Heart left ventricle (tissue), 16 donors: ENCODE measurements at places on chromosomes 7 and 10. TPM values are rescaled to one million over a fixed set of nuclear protein-coding genes. Genes with fewer than 3 reads are reported as not detected.
A peak's percentile ranks its signal among the peaks of the same experiment; 100 is the strongest.

TMEM130 gene
- total RNA-seq = not detected

CLDN4 gene
- total RNA-seq = 0.11 TPM

HSPB1 gene
- total RNA-seq = 1,516 TPM

CALHM3 gene
- total RNA-seq = not detected

FOXP2 gene
- 2.1 TPM for total RNA-seq

OR2A42 gene
- not detected for total RNA-seq

MACC1 gene
- total RNA-seq = not detected

SEMA3E gene
- total RNA-seq = 1.0 TPM

DNA sequence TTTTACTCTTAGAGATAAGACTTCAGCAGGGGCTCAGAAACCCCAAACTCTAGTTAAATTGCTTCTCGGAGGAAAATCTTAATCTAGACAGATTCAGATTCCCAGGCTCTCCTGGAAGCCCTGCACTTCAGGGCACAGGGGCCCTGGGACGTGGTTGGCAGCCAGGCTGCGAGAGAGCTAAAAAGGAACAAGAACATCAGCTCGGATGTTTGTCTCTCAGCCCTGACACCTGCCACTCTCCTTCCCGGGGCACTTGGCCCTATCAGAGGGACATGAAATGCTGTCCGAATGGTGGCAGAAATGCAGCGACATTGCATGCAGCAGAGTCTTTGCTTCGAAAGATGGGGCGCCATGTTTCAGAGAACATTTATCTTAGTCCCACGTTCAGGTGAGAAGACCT is 166.8 kb downstream of the CCDC3 start:
- DNase-seq = no peak

DNA sequence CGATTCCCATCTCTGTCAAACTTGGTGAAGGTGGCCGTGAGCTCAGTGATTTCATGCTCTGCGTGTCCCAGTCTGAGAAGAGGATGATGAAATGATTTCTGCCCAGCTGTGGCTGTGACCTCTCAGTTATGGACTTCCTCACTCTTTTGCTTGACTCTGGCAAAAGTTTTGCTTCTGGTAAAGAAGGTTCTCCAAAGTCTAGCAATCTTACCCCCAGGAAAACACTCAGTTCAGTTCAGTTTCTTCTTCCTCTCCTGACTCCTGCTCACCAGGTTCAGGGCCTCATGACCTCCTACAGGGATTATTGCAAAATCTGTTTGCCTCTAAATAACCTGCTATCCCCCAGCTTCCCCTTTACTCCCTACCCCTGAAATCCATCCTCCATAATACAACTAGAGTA is 4.9 kb upstream of the BLOC1S2 start:
- no peak for DNase-seq

GRCh38 chr10:133567609-133568286 is 2.4 kb upstream of the SYCE1 start:
- DNase-seq = no peak

DNA sequence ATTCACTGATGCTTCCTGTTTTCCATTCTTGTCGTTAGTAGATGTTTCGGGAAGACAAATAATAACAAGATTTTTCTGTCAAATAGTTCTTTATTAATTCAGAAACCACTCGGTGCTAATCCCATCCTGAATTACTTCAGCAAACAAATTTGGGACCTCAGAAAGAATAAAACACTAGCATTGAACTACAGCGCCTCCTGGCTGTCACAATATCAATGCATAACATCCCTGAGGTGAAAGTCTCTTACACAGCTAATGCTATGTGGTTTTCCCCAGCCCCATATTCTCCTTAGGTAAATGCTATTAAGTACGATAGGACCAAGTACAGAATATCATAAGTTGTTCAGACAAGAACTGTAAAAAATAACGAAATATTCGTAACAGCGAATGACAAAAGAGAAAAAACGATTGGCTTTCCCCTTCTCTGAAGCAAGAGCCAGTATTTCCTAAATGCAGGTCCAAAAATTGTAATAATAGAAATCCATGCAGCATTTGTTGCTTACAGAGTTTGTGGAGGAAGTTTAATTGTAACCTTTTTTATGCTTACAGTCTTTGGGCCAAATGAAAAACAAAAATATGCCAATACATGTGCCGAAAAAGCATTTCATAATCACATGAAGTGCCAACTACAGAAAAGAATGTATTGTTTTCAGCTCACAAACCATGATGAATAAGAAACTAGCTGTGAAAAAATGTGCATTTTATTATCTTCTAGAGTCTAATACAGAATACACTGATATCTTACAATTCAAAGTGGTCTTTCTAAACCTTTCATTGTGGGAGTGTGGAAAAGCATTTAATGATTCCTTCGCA is 47.3 kb downstream of the MYPN start:
- no peak for DNase-seq

DNA sequence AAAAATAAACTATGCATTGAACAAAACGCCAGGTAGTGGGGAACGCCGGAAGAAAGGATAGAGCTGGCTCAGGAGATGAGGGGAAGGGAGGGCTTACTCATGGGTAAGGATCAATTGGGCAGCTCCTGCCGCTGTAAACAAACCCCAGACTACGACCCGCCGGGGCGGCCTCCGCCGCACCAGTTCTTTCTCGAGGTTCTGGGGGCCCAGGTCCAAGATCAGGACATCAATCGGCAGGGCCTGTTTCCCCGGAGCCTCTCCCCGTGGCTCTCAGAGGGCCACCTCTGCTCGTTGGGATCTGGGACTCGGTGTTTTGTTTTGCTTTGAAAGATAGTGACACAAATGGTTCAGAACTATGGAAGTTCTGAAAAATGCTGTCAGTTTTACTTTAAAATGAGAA is 140.4 kb downstream of the ELFN1 start:
- no peak for DNase-seq

DNA sequence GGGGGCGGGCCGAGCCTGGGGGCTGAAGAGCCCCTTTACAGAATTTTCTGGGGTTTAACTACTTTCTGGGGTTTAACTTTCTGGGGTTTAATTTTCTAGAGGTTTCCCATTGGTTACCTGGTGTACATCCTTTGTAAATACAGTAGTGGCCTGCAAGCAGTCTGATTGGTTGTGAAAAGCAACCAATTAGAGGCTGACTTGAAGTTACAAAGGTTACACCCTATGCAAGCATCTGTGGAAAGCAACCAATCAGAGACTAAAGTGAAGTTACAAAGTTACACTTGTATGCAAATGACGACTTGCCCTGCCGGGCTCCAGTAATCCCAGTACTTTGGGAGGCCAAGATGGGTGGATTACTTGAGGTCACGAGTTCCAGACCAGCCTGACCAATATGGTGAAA is 27.4 kb downstream of the GTF2I start:
- DNase-seq = no peak

- no peak for DNase-seq
Measured at GRCh38 chr7:99372275-99373090, 2.0 kb upstream of the ARPC1B start.

DNA sequence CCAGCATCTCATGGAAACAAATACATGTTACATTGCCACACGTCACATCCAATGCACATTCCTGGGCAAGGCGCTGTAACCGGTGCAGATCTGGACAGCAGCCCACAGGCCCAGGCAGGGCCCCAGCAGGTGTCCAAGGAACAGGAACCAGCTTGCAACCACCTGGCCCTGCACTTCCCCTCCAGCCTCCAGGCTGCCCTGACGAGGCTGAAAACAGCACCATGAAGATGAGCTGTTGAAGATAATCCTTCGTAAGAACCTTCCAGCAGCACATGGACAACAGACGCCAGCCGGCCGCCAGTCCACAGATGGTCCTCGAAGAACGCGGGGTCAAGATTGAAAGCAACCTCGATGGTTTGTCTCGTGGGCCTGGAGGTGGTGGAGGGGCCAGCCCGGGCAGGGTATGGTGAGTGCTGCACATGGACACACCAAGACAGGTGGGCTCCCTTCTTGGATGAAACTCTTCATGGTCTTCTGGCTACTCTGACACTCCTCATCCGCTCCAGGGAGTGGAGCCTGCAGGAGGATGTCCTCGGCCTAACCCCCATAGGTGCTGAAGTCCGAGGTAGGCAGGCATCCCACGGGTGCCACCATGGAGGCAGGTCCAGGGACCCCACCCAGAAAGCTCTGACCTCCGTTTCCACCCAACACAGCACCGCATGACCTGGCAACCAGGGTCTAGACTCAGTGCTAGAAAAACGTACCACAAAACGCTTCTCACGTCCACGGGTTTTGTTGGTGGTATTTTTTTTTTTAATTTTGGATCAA is 22.9 kb downstream of the PDGFA start:
- no peak for DNase-seq

DNA sequence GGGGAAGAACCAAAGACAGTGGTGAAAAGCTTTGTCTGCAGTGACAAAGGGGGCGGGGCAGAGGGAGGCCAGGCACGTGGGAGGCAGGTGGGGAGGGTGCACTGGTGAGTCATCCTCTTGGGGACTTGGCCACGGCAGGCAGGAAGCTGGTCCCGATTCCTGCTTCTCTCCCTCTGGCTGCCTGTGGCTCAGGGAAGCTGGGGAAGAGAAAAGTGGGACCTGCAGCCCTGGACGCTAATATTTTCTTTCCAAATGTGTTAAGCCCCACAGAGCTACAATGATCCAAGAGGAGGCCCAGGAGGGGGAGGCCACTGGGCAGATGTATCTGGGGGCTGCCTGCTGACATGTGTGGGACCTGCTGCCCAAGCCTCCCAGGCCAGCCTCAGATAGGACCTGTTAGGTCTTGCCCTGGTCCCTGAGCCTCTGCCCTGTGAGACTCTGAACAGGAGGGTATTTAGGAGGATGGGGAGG is 231.8 kb downstream of the KCNMA1 start:
- peak; percentile 61 for DNase-seq

DNA sequence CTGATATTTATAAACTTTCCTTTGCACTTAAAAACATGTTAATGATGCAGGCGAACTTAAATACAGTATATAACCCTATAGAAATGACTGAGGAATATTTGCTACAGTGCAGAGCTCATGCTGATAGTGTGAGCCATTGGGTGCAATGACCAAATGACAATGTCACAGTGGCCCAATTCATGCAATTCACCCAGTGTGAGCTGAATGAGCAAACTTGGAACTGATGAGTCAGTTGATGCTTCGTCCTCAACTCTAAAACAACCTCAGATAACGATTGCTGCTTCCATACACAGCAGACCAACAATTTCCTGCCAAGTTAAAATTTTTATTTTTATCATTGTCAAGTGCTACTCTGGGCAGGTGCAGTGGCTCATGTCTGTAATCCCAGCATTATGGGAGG is 12.1 kb upstream of the ZC3HAV1L start:
- no peak for DNase-seq

DNA sequence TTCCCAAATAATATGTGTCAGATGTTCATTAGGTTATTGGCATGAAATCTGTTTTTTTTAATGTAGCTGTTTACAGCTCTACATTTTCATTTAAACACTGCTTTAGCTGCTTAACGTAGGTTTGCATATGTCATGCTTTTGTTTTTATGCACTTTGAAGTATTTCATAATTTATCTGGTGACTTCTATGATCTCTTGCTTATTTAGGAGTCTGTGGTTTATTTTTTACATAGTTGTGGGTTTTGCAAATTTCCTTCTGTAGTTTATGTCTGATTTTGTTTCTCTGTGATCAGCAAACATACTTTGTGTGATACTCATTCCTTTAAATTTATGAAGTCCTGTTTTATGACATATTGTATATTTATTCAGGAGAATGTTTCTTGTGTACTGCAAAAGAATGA is 606.5 kb upstream of the PFKP start:
- no peak for DNase-seq

DNA sequence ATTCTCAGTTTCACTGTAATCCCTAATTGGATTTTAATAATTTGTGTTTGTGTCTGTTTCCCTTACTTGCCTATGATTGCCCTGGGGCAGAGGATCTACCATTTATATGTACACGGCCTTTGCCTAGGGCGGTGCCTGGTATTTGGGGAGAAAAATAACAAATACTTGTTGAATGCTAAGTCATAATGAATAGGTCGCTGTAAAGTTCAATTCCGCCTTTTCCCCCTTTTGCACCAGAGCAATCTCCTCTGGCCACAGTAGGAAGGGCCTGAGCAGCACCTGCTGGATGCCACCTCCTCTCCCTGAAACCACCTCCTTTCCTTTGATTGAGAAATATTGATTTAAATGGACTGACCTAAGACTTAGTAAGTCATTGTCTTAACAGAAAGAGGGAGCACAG is 70.2 kb downstream of the RHOBTB1 start:
- DNase-seq = no peak

GRCh38 chr7:36546331-36546730 is 156.7 kb downstream of the ANLN start:
- DNase-seq = no peak

GRCh38 chr10:129445436-129446182 is 21.4 kb upstream of the MGMT start:
- no peak for DNase-seq

DNA sequence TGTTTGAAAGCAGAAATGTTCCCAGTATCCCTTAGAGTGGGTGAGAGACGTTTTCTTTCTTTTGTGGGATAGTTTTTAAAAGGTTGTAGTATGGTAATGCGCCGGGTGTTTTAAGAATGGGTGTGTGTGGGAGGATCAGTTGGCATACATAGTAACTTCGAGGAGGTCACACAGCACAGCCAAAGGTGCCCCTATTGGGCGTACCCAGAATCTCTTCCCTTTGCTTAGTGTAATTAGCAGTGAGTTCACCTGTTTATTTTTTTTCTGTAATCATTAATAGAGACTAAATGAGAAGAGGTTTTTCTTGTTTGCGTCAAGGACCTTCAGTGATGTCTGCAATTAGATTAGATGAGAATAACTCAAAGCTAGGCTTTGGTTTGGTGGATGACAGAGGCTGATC is 1.5 kb downstream of the PLEKHA8 start:
- DNase-seq = no peak

DNA sequence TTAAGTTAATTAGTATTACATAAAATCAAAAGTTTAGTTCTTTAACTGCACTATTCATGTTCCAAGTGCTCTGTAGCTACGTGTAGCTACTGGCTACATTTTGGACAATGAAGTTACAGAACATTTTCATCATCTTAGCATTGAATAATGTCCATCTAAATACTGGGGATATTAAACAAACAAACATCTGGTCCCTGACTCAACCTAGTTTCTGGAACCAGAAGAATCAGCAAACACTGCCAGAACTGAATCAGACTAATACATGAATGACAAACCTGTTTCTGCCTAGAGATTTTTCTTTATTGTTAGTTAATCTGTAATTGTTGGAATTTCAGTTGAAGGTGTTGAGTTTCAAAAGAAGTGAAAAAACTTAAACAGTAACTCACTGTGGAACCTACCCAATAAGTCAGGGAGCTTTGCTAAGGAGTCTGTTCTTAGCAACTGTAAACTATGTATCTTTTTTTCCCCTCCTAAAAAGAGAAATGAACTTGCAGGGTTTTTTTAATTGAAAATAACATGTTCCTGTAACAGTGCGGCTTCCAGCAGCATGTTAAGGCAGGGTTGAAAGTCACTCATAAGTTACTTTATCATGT is 58.3 kb downstream of the CDK13 start:
- no peak for DNase-seq

DNA sequence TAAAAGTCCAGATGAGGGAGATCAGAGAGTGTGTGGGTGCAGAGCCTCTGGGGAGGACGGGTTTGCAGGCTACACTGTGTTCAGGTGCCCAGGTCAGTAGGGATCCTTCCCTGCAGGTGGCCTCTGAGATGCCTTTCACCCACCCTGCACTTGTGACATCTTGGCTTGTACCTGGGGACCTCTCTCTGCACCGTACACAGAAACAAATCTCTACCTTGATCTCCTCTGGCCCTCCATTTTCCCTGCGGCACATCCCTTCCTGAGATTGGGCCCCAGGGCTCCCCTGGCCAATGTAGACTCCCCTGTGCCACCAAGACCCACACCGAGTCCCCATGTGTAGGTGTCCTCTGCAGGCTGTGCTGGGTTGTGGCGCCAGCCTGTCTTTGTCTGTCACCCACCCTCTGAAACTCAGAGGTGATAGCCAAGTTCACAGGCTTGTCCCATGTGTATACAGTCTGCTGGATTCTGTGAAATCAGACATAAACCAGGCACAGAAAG is 140.6 kb downstream of the PTPN20 start:
- DNase-seq = peak; percentile 27
